ENCODE measurements at places on chromosomes 1 and 21. TPM values are rescaled to one million over a fixed set of nuclear protein-coding genes. Genes with fewer than 3 reads are reported as not detected.

- DNase-seq: no peak
These were observed 20.3 kb downstream of the USP24 start for GRCh38 chr1:55194851-55195250.

Gene CFAP45
- total RNA-seq: 2.4 TPM

GRCh38 chr1:64828829-64829228 is 84.0 kb downstream of the RAVER2 start:
- no peak for DNase-seq

GRCh38 chr1:8059161-8059622 is 33.1 kb upstream of the ERRFI1 start:
- no peak for DNase-seq

DNA sequence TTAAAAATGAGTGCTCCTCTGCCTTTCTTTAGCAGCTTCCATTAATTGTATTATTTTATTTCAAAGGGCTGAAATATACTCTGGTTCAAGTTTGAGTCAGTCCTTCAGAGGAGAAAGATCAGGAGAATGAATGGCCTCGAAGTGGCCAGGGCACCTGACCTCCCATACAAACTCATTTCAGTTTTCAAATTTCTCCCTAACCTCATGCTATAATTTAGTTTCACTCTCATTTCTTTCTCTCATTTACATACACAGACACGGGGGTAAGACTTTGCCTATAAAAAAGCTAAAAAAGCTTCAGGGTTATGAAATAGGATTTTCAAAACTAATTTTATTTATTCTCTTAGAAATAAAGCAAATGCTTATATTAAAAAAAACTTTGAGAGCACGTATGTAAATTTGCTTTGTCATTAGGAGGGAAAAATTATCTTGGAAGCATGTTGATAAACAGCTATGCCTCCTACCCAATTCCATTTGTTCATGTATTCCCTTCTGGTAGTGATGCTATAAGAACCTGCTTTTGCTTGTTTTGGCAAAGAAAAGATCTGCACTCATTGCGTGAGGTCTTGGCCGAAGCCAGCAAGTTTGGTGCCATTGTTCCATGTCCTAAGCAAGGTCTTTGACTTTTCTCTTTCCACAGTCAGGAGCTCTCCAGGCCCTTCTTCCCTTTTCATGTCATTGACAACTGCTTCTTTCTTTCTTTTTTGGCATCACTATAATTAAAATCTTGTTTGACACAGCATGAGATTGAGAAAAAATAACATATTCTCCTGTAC is 80.4 kb upstream of the LRRC53 start:
- no peak for DNase-seq

- DNase-seq: no peak
These were observed 29.7 kb upstream of the PLCH2 start for GRCh38 chr1:2446394-2446793.

DNA sequence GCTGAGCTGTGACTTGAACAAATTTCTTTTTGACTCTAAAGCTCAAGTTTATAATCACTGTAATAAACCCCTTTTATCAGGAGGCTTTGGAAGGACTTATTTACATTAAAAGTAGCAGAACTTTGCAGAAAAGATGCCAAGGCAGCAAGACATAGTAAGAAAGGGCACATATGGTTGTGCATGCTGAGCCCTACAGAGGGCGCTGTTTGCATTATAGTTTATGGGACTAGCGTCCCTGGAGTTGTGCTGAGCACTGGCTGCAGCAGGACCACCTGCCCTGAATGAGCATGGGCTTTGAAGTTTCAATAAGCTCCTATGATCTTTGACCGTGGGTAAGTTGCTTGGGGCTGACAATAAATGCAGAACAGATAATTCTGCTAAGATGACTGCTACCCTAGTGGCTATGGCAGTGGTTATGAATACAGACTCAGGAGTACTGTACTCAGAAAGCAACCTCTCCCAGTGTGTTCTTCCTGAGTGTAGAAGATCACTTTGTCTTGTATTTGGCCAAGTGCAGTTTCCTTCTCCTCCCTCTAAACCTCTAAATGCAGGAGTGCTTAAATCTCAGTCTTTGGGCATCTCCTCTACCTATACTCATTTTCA is 45.4 kb upstream of the USP1 start:
- DNase-seq: no peak

Gene PLA2G2C
- total RNA-seq: not detected

GRCh38 chr1:11804666-11805421 is 920 bp downstream of the MTHFR start:
- peak; percentile 32 for DNase-seq

- no peak for DNase-seq
These were observed 2.9 kb upstream of the LRP8 start for GRCh38 chr1:53330819-53331218.

DNA sequence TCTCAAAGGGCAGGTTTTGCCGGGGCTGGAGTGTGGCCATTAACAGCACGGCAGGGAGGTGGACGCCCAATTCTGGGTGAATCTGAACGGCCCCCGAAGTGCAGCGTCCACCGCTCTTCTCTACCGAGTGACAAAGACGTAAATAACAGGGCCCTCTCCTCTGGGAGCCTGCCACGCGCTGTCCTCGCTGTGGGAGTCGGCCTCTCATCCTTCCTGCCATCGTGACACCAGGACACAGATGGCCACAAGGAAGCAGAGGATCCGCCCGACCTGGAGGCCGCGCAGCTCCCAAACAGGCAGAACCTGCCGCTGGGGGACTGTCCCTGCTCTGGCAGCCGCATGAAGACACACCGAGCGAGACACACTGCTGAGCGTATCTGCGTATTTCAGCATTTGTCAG is 12.1 kb upstream of the CDK11B start:
- DNase-seq: no peak

DNA sequence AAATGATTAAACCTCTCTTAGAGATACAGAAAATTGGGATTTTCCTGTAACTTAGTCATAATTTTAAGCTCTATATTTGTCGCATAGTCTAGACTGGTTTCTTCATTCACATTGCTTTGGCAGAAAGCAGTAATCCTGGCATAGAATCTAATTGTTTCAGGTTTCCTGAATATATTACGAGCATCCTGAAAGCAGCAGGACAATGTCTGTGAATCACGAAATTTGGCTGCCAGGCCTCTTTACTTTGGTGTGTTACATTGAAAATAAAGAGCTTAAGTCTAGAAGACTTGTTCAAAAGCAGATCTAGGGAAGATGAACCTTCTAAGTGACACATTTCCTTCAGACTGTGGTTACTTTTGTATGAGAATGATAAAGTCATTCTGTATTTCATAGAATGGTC is 72.2 kb downstream of the TDRD5 start:
- DNase-seq: no peak

Gene OLFM3
- total RNA-seq: not detected

Data from A172 (cell line).